ENCODE measurements at places on chromosomes 6 and 20. TPM values are rescaled to one million over a fixed set of nuclear protein-coding genes. Genes with fewer than 3 reads are reported as not detected.

PACRG gene
- total RNA-seq = 0.95 TPM

DNA sequence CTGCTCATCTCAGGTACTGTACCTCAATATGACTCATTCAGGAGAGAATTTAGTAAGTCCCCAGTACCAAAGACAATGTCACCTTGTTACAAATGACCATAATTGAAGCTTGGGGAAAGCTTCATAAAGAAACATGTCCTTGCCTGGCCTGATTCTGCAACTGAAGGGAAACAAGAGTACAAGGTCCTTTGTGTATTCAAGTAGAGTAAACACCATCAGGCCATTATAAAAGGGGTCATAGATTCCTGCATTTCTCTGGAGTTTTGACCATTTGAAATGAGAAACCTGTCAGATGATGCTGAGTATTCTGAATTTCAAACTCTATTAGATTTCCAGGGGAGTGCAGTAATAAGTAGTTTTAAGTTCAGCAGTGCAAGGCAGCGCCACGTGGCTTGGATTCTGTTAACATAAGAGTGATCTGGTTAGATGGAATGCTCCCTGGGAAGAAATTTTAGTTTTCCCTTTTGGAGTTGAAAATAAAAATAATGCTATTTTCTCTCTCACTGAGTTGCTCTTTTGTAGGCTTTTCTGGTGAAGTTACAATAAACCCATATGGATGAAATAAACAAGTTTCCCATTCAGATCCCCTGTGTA is 1054.3 kb downstream of the EPHA7 start:
- no peak for DNase-seq

DNA sequence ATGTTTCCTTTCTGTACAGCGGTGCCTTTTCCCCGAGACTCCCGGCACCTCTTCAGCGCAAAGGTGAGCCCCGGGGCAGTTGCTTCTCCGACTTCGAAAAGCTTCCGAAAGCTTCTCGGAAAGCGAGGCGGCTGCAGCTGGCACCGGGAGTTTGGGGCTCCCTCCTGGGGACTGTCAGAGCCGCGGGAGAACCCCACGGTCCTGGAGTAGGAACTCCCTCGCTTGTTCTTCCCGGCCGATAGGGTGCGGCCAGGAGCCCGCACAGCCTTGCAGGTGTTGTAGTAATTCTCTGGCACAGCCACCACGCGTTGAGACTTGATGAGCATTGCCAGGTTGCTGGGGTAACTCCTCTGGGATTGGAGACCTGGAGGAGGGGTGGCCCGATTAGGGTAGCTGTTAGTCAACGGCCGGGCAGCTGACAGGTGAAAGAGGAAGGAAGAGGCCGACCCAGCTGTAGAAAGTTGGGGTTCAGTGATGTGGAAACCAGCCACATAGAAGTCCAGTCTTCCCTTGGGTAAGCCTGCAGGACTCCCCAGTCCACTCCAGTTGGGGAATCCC is 721 bp downstream of the KDM1B start:
- peak; percentile 41 for DNase-seq

GRCh38 chr6:139337830-139338229 is 36.6 kb downstream of the CITED2 start:
- no peak for DNase-seq

DNA sequence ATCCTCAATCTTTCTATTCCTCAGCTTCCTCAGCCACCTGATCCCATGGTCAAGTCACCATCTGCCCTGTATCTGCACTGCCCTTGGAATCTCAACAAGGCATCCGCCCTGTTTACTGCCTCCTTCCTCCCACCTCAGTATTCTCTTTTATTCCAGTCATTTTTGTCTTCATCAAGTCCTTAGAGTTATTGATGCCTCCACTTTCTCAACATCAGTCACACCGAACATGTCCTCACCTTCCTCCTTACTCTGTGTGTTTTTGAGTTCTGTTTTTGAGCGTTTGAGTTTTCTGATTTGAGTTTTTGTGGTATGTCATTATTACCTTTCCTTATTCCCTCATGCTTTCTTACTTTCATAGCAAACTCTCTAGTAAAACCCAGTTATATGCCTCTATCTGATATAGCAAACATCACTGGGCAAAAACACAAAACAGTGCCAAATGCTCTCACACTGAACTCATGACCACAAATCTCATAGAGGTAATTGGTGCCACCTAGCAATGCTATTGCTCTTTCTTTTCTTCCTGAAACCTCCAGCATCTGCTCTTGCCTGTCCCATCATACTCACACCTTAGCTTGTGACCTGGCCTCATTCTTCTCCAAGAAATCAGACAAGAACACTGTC is 11.8 kb upstream of the GNRH2 start:
- no peak for DNase-seq

DNA sequence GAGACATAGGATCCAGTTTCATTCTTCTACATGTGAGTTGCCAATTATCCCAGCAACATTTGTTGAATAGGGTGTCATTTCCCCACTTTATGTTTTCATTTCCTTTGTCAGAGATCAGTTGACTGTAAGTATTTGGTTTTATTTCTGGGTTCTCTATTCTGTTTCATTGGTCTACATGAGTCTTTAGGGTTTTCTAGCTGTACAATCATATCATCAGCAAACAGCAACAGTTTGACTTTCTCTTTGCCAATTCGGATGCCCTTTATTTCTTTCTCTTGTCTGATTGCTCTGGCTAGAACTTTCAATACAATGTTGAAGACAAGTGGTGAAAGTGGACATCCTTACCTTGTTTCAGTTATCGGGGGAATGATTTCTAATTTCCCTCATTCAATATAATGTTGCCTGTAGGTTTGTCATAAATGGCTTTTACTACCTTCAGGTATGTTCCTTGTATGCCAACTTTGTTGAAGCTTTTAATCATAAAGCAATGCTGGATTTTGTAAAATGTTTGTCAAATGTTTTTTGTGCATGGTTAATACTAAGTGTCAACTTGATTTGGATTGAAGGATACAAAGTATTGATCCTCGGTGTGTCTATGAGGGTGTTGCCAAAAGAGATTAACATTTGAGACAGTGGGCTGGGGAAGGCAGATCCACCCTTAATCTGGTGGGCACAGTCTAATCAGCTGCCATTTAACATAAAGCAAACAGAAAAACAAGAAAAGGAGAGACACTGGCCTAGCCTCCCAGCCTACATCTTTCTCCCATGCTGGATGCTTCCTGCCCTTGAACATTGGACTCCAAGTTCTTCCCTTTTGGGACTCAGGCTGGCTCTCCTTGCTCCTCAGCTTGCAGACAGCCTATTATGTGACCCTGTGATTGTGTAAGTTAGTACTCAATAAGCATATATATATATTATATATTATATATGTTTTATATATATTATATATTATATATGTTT is 23.3 kb downstream of the MICA start:
- no peak for DNase-seq

- no peak for DNase-seq
Observed at GRCh38 chr6:141830530-141830929, 302.2 kb upstream of the GJE1 start.

BMP7 gene
- 35.4 TPM for total RNA-seq

GRCh38 chr20:5662769-5663168 is 87.4 kb upstream of the SHLD1 start:
- DNase-seq = no peak

CNKSR3 gene
- 18.8 TPM for total RNA-seq

- DNase-seq = no peak
Observed at GRCh38 chr20:20781029-20781428, 68.6 kb upstream of the RALGAPA2 start.

DNA sequence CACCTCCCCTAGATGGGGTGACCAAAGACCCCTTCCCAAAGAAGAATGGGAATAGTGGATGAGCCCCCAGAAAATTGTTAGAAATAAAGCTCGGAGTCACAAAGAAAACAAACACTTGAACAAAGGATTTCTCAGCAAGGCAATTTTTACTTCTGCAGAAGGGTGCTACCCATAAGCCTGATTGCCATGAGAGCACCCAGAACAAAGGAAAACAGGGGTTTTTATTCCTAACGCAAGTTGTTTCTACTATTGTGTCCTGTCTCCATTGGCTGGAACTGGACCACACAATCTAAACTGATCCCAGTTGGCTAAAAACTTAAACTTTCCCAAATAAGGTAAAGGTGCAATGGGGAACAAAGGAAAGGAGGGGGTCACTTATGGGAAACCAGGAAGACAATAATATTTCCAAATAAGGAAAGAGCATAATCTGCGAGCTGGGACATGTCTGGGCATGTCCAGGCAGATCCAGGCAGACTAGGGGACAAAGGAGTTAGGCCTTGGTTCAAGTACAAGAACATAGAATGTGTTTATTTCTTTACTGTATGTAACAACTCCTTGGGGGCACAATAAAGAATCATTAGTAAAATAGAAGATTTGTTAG is 20.0 kb downstream of the HLA-B start:
- DNase-seq = no peak

DNA sequence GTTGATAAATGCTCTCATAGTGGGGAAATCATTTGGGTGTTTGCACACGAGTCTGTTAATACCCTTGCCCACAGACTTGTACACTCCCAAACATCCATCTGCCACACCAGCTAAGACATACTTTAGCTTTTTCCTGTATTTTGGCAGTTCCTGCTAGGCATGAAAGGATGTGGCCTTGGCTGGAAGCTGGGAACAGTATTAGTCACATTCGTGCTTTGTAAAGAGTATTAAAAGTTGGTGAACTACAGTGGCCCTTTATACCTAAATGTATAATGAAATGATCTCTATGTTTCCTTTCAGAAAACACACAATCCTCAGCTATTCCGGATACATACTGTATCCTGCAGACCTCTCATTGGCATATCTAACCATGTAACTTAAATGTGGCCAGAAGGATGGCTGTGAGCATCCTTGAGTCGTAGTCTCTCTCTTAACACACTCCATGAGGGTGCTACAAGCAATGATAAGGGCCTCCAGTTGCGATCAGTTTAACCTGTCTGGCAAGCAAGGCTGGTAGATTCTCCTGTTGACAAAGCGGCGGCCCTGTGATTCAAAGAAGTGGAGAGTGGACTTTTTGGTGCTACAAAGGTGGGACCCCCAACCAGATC is 1.5 kb downstream of the LEMD2 start:
- no peak for DNase-seq

DNA sequence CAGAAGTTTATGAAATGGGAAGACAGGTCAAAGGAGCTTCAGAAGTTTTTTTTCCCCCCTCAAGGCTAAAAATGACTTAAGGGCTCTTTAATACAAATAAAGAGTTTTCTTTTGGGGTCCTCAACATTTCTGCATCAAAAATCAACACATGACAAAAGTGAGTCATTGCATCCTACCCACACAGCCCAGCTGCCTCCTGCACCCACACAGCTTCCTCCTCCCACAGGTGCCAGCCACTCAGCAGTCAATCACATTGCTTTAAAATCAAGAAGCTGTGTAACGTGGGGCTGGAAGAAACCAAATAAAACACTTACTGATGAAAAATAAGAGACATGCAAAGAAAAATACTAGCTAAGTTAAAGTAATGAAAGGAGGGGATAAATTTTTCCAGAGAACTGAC is 68.5 kb downstream of the MAP3K5 start:
- DNase-seq = no peak

- DNase-seq = no peak
Observed at GRCh38 chr6:141437685-141438084, 695.0 kb upstream of the GJE1 start.

CSTF1 gene
- 13.2 TPM for total RNA-seq

KCNQ2 gene
- total RNA-seq = not detected

GRCh38 chr6:27908017-27908416 is 4.2 kb downstream of the OR2B2 start:
- no peak for DNase-seq

OVOL2 gene
- total RNA-seq = 8.3 TPM

DNA sequence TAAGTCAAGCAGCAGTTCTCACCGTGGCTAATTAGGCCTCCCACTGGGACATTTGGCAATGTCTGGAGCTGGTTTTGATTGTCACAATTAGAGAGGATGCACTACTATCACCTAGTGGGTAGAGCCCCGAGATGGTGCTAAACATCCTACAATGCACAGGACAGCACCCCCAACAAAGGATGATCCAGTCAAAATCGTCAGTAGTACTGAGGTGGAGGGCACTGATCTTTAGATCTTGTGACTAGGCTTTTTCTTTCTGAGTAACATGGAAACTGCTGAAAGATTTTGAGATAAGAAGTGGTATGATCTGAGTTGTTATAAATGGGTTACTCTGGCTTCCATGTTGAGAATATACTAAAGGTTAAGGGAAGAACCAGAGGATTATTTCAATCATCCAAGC is 12.0 kb downstream of the UBD start:
- DNase-seq = no peak

NHSL1 gene
- total RNA-seq = 58.2 TPM

DNA sequence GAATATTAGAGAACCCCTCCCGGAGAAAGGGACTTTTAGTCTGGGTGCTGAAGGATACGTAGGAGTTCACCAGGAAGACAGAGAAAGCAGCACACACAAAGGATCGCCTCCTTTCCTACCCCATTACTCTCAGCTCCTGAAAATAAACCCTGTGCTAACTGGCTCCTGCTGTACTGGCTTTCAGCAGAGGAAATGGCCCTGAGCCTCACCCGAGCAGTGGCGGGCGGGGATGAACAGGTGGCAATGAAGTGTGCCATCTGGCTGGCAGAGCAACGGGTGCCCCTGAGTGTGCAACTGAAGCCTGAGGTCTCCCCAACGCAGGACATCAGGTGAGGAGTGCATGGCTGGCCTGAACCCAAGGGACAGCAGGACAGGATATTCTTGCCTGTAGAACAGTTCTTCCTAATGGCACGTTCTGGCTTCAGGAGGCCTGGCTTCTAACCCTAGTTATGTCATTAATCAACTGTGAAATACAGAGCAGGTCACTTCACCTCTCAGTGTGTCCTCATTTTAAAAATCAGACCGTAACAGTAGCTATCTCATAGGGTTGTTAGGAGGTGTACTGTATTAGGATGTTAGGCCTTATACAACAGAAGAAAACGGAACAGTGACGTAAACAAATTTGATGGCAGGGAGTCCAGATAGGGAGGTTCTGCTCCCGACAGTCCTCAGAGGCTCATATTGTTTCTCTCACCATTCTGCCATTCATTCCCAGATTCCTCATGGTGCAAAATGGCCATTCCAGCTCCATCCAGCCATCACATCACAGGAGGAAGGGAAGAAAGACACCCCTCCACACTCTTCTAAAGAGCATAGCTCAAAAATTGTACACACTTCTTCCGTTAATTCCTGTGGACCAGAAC is 1.8 kb downstream of the RBCK1 start:
- DNase-seq = no peak

BPIFB1 gene
- total RNA-seq = 99.4 TPM

- no peak for DNase-seq
Observed at GRCh38 chr6:1390946-1391799, 1.8 kb downstream of the FOXF2 start.

DNA sequence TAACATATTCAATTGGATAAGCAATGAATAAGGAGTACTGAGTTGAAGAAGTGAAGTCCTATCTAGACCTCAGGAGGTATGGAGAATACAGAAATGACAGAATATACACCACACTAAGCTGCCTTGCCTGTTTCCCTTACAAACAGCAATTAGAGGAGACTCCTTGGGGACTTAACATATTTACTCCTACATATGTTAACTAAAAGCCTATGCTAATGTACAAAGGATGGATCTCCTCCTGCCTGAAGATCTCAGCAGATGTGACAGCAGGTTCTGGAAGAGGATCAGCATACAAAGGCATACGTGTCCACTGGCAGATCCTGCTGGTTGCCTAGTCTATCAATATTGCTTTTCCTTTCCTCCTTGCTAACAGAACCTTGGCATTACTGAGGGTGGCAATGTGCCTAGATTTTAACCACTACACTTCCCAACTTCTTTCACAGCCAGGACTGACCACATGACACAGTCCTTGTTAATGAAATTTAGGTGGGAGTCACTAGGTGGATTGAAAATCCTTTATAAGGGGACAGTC is 29.6 kb downstream of the PRKN start:
- no peak for DNase-seq

- DNase-seq = no peak
Observed at GRCh38 chr20:23654717-23655116, 17.0 kb upstream of the CST3 start.

CLIC5 gene
- 1.1 TPM for total RNA-seq

Measured in esophagus squamous epithelium (tissue), 5 donors.